ENCODE measurements at places on chromosomes 7 and 10.

GRCh38 chr7:41199136-41199535 is 503.8 kb downstream of the INHBA start:
- DNase-seq: no peak

DNA sequence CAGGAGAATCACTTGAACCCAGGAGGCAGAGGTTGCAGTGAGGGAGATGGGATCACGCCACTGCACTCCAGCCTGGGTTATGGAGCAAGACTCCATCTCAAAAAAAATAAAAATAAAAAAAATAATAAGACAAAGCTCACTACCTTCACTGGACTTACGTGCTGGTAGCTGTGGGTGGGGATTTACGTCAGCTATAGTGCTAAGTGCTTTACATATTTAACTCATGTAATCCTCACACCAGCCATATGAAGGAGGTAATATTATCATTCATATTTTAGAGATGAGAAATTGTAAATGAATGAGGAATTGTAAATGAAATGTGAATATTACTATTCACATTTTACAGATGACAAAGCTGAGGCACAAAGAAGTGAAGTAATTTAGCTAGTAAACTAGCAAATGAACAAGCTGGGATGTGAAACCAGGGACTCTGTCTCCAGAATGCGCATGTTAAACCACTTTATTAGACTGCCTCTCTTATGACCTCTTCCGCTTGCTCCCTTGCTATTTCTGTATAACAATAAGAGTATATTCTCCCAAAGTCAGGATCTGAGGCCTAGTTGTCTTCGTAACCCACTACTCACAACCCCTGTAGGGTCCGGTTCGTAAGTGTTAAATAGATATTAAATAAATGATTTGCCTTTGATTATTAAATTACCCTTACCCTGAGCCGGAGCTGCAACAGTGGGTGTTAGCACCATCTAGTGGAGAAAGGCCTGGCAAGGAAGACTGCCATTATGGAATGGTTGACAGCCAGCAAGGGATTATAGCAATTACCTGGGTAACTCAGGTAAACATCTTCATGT is 70.2 kb downstream of the HTR7 start:
- DNase-seq: no peak

DNA sequence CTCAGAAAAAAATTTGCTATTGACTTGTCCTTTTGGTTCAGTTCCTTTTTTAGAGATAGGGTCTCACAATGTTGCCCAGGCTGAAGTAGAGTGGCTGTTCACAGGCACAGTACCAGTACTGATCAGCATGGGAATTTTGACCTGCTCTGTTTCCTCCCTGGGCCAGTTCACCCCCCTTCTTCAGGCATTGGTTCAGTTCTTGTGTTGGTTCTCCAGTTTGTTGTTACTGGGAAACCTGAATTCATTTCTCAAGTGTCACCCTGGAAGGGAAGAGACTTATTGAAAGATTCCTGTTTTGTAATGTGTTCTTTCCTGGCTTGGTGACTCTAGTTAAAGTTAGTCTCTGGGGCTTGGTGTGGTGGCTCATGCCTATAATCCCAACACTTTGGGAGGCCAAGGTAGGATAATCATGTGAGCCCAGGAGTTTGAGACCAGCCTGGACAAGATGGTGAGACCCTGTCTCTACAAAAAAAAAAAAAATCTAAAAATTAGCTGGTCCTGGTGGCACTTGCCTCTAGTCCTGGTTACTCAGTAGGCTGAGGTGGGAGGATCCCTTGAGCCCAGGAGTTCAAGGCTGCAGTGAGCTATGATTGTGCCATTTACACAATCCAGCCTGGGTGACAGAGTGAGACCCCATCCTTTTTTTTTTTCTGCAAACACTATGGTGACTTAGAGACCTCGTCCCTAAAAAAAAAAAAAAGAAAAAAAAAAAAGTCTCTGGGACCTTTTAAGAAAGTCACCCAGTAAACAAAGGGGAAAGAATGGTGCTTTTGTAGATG is 52.7 kb downstream of the CNNM2 start:
- no peak for DNase-seq

GRCh38 chr7:38178695-38179344 is 775 bp downstream of the STARD3NL start:
- DNase-seq: no peak

DNA sequence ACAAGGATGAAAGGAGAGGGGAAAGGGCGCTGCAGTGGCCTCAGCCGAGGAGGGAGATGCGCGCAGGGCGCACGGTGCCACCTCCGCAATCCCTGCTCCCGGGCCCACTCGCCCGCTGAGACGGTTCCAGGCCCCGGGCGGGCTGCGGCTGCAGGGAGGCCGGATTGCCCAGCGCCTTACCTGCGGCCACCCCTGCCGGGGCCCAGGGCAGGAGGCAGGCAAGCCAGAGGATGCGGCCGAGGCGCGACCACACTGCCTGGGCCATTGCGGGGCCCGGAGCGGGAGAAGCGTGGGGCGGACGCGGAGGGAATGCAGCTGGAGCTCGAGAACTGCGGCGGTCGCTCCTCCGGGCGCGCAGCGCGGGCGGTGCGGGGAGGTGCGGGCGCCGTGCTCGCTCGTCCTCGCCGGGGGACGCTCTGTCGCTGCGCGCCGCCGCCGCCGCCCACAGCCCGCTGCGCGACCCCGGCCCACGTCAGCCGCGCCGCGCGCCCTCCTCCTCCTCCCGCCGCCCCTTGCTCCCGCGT is at the start of gene TMEM130:
Gene TMEM130 (minus strand): TSS at position 418 of the 524 bp plus-strand sequence. CDS start 153 bp downstream, at position 265.
- DNase-seq: no peak

DNA sequence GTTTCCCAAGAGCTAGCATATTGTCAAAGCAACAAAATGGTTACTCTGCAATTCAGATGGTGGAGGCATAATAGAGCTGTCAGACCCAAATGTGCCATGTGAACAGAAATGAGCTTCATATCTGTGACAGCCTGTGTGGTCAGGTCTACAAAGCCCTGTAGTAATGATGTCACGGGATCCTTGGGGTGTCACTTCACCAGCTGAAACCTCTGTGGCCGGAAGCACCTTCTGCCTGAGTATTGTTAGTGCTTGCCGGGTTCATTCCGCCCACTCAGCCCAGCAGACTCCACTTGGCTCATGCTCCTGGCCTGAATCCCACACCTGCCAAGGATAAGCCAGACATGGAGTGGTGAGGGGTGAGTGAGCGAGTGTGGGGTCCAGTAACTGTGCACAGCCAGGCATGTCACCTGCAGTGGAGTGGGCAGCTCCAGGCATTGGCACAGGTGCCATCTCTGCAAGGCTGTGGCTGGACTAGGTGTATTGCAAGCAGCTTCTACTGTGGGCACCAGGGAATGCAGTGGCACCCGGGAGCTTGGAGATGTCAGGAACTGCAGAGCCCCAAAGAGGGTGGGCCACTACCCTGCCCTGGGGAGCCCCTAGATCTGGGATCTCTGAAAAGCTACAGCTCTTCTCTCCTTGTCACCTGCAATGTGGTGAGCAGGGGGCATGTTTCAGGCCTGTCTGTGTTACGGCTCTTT is 341.9 kb upstream of the CHRM2 start:
- no peak for DNase-seq

GRCh38 chr7:131370523-131370968 is 42.9 kb downstream of the MKLN1 start:
- no peak for DNase-seq

All from Peyer's patch (tissue), 4 donors.